Stimulated activated CD4-positive, alpha-beta T cell treated with anti-CD3 and anti-CD28 coated beads, Interleukin-1b, Interleukin-23, amount 100 ng/mL, for 4 hours (primary cell): ENCODE measurements at places on chromosomes 1 and 21.
A peak's percentile ranks its signal among the peaks of the same experiment; 100 is the strongest.

DNA sequence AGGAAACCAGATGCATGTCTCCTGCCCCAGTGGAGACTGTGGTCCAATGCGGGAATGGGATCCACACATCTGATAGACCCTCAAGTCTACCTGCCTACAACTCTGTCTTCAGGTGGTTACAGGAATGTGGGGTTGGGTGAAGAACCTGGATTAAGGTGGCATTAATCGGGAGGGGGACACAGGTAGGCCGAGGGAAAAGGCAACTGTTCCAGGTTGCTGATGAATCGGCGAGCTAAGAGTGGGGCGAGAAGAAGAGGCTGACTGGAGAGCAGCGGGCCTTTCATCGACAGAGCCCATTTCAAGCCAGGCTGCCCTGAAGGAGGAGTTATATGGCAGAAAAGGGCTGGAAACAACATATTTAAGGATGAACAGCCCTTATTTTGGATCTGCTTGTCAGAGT lies 836 bp downstream of the CD2 start:
- no peak for DNase-seq

DNA sequence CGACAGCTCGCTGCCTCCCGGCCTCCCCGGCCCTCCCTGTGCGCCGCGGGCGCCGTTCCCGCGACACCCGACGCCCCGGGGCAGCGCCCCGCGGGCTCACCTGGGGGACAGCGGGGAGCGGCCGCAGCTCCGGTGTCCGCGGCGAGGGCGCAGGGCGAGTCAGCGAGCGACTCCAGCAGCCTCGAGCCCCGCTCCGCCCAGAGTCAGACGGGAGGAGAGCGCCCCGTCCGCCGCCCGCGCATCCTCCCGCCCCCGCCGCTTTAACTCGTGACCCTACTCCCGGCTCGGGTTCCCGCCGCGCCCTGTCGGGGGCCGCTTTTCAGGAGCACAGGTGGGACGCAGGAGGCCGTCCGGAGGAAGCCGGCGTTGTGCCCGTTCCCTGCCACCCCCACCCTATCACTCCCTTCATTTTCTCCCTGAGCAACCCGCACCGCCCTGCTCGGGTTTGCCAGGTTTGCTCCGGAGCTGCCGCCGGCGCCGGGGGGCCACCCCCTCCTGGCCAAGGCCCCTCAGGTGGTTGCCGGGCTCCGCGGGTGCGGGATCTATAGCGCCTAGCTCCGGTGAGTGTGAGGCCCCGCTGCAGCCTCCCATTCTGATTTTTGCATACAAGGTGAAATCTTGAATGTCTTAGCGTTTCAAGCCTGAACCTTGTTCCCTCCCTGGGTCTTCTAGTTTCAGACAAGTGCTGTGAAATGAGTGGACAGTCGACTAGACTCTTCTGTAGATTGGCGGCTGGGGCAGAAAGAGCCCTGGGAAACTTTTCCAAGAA lies at the start of gene MCOLN3:
MCOLN3 (minus strand) TSS at position 205 of the 769 bp plus-strand sequence. CDS start 3,140 bp downstream, outside the sequence.
- no peak for DNase-seq

- DNase-seq = no peak
Observed at GRCh38 chr1:226429858-226430715, 22.2 kb upstream of the PARP1 start.

DNA sequence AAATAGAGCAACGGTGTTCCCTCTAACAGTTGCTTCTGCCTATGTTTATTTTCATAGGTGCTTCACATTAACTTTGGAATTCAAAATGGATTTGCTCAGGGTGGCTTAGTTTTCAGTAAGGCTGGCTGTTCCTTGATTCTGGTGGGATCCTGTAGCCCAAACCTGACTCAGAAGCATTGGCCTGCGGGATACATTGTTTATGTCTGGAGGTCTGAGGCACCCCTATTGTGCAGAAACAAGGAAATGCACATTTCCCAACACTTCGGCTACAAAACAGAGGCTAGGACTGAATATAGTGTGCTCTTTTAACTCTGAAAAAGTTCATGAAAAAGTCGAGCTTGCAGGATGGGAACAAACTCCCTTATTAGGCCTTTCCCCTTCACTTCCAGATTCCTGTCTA lies 133.8 kb upstream of the F3 start:
- DNase-seq = no peak

- DNase-seq = no peak
Observed at GRCh38 chr1:22315315-22316078, 136.2 kb upstream of the ZBTB40 start.

- DNase-seq = no peak
Observed at GRCh38 chr1:189790335-189790734, 687.3 kb downstream of the BRINP3 start.

- no peak for DNase-seq
Observed at GRCh38 chr1:52164604-52165003, 22.7 kb downstream of the ZFYVE9 start.

- no peak for DNase-seq
Observed at GRCh38 chr1:79633456-79633855, 626.9 kb upstream of the ADGRL4 start.

GRCh38 chr1:85307987-85308832 lies 31.8 kb upstream of the BCL10 start:
- DNase-seq = peak; percentile 51
